ENCODE measurements at places on chromosomes 2 and 18.

DNA sequence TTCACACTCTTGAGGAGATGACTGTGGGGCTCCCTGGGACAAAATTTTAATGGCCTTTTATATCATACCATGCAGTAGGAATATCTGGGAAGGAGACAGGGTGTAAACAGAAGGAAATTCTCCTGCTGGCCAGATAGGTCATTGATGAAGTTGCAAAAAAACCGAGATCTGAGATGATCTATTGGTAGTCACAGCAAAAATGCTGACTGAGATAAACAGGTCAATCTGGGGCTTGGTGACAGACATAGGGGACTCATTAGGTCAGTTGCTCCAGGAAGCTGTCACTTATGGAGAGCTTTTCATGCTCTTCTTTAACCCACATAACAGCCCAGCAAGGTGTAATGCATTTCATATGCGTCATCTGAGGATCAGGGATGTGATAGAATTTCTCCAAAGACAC lies 2.6 kb upstream of the IL36A start:
- no peak for DNase-seq

DNA sequence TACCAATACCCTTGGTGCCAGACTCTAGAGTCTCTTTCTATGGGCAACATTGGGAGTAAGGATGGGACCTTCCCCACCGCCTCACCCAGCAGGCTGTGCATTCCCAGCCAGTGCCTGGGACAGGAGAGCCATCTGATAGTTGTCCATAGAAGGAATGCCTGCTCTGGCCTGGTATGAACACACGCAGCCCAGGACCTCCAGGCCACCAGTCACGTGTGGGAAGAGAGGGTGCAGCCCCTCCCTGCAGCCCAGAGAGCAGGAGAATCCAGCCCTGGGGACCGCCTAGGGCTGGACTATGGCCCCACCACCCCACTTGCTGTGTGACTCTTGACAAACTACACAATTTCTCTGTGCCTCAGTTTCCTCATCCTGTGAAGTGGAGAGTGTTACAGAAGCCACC lies 52.5 kb upstream of the ID2 start:
- no peak for DNase-seq

GRCh38 chr2:60891180-60891579 lies 9.8 kb downstream of the REL start:
- no peak for DNase-seq

DNA sequence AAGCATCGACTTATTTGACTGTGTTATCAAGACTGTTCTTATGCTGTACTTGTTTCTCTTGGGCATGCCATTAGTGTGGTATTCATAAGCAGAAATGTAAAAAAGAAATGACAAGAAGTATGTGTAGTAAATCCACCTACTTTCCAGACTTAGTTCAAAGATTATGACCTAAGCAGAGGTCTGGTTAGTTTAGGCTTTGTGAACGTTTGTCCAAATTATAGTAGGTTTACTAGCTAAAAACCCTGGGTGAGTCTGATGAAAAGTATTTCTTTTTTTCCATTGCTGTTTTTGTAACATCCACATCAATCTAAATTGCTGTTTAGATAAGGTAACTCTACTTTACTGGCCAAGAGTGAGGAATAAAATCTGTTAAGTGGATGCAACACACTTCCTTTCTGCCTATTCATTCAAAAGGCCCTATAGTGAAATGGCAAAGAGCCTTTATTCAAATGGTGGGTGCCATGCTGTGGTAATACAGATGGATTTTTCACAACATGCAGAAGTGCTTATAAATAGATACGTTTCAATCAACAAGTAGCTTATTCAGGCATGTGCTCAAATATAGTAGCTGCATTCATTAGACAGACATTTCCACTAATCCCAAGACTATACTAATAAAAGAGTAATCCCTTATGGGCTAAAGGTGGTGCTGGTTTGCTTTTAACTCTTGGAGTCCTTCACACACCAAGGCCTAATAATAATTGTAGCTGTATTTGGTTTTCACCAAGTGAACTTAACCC lies 122.5 kb upstream of the LTBP1 start:
- no peak for DNase-seq
